ENCODE measurements at places on chromosomes 6 and 20.

DNA sequence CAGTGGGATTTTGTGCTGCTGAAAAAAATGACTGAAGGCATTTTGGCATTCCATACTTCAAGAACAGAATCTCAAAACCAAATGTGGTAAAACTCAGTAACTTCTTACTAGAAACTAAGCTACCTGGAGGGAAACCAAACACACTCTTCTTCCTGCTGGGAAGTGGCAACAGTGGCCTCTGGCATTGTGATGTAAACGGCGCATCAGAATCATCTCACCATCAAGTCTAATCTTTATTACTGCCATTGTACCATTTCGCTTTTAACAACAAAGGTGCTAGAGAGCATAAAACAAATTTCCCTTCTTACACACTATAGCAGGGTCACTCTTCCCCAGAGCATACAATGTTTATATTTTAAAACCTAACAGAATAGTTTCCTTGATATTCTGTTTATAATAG lies 101.6 kb upstream of the CEP162 start:
- no peak for DNase-seq

- no peak for DNase-seq
These were observed at the start of gene RIN2 for GRCh38 chr20:19758133-19758500. TSS of gene RIN2 (plus strand) at chr20:19758258. CDS start at chr20:19889602, 131,344 bp downstream.

- DNase-seq = peak; percentile 25
These were observed 92.4 kb downstream of the NCR2 start for GRCh38 chr6:41427642-41428335.

- DNase-seq = no peak
These were observed 460.4 kb upstream of the RUNX2 start for GRCh38 chr6:44867571-44868334.

- DNase-seq = no peak
These were observed 28.0 kb downstream of the ARFGEF2 start for GRCh38 chr20:48949304-48950170.

DNA sequence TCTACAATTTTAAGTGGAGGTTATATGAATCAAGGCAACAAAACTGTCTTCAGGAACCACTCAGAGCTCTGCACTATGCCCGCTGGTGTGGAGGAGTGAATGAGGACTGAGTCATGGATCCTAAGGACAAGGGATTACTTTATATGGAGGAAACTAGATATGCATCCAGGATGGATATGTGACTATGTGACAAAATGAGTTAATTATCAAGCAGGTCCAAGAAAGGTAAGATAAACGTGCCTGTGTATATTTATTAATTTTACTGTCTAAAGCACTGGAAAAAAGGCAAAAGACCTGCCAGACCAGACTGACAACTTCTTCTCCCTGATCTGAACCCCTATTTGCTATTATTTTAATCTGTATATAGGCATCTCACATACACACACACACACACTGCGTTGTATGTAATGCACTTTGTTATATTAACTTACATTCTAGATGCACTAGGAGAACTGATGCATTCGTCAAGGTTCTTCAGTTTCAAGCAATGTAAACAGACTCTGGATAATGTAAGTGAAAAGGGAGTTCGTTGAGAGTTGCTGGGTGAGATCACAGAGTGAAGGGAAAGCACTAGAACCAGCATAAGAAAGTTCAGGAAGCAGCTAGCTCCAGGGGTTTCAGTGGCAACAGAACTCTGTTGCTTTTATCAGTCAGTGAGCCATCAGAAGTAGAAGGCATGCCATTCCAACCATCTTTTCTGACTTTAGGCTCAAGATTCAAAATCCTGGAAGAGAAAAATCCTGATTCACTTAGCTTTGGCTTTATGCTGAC lies 26.4 kb upstream of the ADGRG6 start:
- no peak for DNase-seq

- no peak for DNase-seq
These were observed 7.8 kb downstream of the FOXF2 start for GRCh38 chr6:1396952-1397868.

DNA sequence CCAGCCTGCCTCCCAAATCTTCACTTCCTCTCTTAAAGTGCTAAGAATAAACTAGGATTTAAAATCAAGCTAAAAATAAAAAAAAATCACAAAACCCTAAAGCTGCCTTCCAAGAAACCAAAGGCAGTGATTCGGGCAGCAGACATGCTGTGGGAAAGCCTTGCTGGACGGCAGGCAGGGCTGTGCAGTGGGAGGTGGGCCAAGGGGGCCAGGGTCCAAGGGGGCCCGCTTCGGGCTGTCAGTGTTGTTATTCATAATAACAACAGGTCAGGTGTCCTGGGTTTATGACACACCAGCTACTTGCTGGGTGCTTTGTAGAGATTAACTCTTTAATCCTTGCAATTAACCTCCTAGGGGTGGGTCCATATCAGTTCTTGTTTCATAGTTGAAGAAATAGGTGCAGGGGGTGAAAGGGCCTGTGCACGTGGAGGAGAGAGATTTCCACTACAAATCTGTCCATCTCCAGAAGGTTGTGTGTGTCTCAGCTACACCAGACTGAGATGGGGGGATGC lies 40.4 kb downstream of the CD40 start:
- no peak for DNase-seq

DNA sequence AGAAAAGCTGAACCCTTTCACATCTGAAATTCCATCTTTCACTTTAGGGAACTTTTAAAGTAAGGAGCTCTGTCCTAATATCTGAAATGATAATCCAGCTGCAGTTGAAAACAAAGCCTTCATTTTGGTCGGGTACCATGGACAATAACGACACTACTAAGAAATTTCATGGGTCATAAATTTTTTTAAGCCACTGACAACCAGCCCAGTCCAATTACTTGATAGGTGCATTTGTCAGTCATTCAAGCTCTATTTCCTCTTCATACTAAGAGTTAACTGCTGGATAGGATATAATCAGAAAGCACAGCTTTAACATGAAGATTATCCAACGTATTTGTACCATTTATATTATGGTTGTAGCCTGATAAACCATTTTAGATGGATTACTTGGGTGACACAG lies 52.5 kb downstream of the MMUT start:
- no peak for DNase-seq

GRCh38 chr6:110103260-110103659 lies 76.2 kb downstream of the WASF1 start:
- DNase-seq = no peak

DNA sequence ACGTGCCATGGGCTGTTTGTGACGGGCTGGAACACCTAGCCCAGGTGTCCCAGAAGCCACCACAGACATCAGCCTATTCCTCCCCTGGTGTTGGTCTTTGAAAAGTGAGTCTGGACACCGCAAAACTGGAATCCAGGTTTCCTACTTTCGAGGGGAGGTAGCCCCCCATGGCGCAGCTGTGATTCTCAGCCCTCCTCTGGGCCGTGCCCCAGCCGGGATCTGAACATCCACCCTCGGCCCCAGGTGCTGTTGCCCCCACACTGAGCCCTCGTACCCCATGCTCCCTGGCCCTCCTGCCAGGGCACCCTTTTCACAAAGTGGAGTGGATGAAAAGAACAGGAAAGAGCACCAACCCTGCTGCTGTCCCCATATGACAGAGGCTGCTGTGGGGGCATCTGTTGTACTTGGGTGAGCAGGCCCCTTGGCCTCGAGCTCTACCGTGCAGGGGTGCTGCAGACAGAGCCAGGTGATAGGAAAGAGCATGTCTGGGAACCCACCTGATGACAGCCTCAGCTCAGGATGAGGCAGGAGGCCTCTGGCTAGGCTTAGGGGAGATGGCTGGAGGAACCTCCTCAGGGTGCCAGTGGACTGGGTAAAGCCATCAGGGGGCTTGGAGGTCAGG lies 18.8 kb upstream of the MAS1L start:
- no peak for DNase-seq

DNA sequence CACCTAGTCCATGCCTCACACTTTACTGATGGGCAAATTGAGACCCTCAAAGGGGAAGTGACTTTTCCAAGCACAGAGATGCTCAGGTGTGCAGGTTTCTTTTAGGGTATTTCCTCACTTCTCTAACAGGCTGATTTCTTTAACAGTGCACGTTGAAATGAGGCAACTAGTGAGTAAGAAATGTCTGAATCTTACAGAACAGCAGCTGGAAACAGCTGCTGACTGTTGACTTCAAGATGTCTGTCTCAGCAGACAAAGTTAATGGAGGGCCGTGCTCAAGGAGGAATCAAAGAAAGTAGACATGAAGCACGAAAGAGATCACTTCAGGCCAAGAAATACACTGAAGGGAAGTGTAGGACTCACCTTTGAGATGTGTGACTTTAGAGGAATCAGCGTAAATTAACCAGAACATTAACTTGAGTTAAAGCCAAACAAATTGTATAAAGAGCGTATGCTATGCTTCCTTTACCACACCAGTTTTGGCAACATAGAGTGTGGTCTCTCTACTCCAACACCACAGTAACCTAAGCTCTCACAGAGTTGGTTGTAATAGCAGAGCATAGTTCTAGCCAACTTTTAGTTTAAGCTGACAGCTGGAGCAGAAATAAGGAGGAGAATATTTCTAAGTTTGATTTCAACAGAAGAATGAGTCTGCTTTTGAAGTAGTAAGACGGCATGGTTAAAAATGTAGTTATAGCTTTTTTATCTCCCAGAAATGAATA lies 60.9 kb downstream of the SAMD3 start:
- DNase-seq = no peak

GRCh38 chr6:140980265-140980887 lies 1152.3 kb upstream of the GJE1 start:
- no peak for DNase-seq

- no peak for DNase-seq
These were observed 112.6 kb downstream of the CDC5L start for GRCh38 chr6:44500074-44500473.

DNA sequence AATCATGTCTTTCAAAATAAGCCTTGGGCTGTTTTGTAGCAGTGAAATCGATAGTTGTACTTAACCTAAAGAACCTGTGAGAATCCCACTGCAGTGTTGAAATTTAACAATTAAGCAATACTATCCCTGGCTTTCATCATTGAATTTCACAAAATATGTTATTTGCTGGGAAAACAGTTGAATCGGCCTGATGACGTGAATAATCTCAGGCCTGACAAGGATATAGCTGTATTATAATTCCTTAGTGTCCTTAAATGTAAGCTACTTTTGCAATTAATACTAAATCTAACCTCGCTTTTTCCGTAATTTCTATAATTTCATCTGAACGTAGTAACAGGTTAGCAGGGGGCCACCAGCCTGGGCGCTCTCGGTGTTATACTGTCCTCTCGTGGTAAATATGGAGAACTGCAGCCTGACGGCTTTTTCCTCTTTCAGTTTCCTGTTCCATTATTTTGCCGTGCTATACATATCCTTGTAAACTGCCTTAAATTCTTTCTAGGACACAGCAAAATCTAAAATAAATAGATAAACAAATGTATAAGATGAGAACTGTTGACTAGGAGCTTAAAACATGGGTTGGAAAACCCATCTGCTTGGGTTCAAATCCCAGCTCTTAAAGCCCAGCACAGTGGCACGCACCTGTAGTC lies 24.0 kb downstream of the MTFR2 start:
- DNase-seq = peak; percentile 2

DNA sequence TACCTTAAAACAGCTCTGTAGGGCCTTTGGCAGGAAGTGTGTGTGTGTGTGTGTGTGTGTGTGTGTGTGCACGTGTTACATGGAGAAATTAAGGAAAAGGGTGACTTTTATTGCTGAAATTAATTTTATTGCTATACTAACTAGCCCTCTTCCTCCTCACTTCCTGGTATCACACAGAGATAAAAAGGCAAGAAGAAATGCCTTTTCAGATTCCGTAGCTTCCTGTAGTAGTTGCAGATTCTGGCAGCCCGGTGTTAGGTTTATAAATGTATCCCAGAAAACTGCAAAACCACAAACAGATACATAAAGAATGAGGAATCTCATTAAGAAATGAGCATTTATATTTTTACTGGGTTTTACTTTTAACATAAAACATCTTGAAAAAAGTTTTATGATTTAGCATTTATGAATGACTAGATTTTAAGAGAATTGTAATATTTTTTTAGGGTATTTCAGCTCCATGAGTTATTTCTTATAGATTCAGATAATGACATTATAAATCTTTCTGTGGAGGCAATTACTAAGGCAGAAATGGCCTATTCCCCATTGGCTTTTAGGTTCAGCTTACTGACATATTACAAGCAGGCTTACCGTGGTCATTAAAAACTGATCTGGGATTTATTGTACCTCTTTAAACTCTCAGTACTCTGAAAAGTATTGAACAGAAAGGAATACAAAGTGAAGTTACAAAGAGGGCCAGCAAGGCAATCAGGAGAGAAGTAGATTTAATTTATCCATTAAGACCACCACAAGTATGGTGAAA lies 249.1 kb upstream of the TSHZ2 start:
- no peak for DNase-seq

- no peak for DNase-seq
These were observed 149.5 kb downstream of the DOK5 start for GRCh38 chr20:54624706-54625390.

DNA sequence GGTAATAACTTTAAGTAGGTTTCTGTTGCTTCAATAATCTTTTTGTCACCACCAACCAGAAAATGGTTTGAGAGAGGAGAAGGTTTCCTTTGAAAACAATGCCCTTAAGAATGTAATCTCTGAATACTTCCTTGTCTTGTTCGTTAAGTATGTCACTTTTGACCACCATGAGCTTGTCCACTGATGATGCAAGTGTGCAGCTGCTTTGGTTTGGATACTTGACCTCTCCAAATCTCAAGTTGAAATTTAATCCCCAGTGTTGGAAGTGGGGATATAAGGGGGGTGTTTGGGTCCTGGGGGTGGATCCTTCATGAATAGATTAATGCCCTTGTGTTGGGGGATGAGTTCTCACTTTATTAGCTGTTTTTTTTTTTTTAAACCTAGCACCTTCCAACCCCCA lies 985.4 kb downstream of the EPHA7 start:
- DNase-seq = no peak

GRCh38 chr20:22339091-22339881 lies 245.1 kb downstream of the FOXA2 start:
- DNase-seq = peak; percentile 83

DNA sequence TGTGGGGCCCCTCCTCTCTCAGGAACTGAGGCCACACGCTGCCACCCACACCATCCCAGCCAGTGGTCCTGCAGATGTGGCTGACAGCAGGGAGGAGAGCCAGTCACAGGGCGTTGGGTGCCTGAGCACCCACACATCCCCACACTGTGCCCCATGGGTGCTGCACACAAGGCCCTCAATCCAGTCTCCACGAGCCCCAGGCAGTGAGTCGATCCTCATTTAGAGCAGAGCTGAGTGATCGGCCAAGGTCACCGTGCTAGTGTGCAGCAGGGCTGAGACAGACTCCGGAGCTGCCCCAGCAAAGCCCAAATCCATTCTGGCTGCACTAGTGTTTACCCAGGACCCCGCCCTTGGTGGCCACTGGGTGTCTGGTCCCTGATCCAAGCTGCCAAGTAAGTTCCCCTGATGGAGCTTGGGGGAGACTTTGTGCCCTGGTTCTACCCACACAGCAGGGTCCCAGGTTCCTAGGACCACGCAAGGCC lies 9.0 kb downstream of the C20orf203 start:
- DNase-seq = no peak
